ENCODE measurements at places on chromosomes 3 and 15. TPM values are rescaled to one million over a fixed set of nuclear protein-coding genes. Genes with fewer than 3 reads are reported as not detected.

The LMLN gene
- total RNA-seq, result 2.3 TPM

The MB21D2 gene
- total RNA-seq, result 3.7 TPM

The PPM1L gene
- 55.2 TPM for total RNA-seq

The CSPG5 gene
- 2.8 TPM for total RNA-seq

The PRR20G gene
- not detected for total RNA-seq

The RAD51 gene
- 3.1 TPM for total RNA-seq

The KNSTRN gene
- total RNA-seq, result 11.5 TPM

The GHRL gene
- total RNA-seq, result not detected

The SLC22A14 gene
- total RNA-seq, result not detected

The ZXDC gene
- 44.8 TPM for total RNA-seq

The COLQ gene
- 2.4 TPM for total RNA-seq

The CLDN16 gene
- 1.2 TPM for total RNA-seq

The LYZL4 gene
- total RNA-seq, result not detected

The C2CD4A gene
- not detected for total RNA-seq

The ITGA11 gene
- total RNA-seq, result 8.3 TPM

The BOC gene
- total RNA-seq, result 46.5 TPM

The SUCNR1 gene
- total RNA-seq, result 2.6 TPM

The ZKSCAN7 gene
- 3.5 TPM for total RNA-seq

The TOPAZ1 gene
- total RNA-seq, result not detected

The PLSCR5 gene
- not detected for total RNA-seq

The CACNA2D2 gene
- 0.66 TPM for total RNA-seq

The SFMBT1 gene
- total RNA-seq, result 4.9 TPM

The GOLGA8T gene
- not detected for total RNA-seq

The RLBP1 gene
- total RNA-seq, result not detected

The FBXO45 gene
- 6.6 TPM for total RNA-seq

The SPATA12 gene
- 0.51 TPM for total RNA-seq

The ATP2B2 gene
- total RNA-seq, result not detected

The CCR3 gene
- not detected for total RNA-seq

The ABI3BP gene
- total RNA-seq, result 103 TPM
